ENCODE measurements at places on chromosomes 4 and X.

DNA sequence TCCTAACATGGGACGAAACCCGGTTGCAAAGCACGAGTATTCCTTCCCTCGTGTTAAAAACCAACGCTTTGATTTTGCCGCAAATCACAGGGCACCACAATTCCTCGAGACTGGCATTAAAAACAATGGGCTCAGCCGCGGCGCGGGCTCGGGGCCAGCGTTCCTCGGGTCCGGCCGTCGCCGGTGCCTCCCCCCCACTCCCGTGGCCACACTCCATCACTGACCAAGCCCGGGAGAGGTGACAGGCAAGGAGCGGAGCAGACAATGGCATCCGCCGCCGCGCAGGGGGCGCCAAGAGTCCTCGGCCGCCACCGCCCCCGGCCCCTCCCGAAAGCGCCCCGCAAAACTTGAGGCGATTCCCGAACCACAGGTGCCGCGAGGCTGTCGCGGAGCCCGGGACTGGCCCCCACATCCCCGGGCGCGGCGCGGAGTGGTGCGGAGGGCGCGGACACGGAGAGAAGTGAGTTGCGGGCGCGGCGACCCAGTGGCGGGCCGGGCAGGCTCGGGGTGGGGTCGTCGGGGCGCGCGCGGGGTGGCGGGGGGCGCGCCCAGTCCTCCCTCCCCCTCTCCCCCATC is 445 bp downstream of the AP1S2 start:
- DNase-seq: no peak

- DNase-seq: no peak
These were observed 77.8 kb upstream of the NFKB1 start for GRCh38 chr4:102423375-102423774.

DNA sequence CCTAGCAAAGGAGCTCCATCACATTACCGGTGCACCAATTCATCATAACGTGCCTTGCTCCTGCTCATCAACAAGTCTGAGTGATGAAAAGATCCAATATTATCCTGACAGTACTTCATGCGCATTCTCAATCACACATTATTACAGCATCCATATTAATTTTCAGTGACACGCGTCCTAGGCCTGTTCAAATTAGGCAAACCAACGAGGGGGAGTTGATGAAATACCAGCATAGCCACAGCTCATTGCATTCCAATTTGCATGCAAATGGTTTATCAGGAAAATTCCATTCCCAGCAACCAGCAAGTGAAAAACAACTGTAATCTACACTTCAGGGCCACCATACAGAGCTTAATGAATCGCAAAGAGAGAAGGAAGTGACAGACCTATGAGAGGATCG is 236.9 kb downstream of the DCLK2 start:
- DNase-seq: no peak

DNA sequence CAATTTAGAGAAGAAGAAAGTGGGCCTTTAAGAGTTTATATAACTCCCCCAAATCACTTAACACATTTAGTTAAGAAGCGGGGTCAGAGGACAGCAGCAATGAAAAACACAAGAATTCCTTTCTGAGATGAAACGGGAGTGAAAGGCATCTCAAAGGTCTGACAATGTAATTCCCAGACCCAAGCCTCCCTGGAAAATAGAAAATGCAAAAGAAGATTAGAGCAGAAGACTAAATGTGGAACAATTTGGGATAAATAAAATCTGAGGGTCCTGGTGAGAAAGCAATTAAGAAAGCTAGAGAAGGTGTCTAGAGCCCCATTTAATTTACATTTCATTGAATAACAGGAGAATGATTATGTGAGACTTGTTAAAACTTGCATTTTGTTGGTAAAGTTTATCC is 19.1 kb upstream of the ART3 start:
- DNase-seq: no peak

- no peak for DNase-seq
These were observed 95.9 kb upstream of the DUSP21 start for GRCh38 chrX:44747969-44748368.

DNA sequence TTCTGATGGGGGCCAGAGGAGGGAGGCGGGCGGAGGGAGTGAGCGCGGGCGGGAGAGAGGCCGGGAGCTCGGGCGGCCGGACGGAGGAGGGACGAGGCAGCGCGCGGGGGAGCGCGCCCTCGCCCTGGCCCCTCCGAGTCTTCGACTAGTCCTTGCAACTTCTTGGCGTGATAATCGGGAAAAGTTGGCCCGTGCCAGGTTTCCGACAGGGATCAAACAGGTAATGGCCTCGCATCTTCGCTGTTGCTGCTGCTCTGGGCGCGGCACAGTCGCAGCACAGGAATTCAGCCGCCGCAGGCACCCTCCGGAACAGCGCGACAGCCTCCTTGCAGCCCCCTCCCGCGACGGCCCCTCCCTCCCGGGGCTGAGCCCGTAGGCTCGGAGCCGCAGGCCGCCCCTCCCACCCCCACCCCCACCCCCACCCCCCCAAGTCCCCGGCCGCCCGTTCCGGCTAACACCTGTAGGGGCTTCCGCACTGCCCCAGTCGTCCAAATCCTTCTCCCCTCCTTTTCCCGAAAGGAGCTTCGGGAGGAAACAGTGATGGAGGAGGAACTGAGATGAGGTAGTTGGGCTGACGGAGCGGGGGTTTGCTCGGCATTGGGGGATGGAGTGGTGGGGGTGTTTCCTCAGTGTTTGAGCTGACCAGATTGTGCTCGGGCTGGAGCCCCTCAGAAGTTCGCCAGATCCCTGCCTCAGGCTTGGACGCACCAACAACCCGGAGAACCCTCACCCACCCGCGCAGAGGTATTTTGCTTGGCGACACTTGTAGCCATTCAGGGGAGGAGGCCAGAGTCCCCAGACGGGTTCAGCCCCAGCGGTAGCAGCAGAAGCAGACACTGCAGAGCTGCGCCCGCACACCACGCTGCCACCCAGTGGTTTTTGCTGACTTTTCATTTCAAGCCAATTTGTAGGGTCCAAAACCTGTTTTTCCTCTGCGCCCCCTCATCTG is at the start of gene FGF13:
FGF13 (minus strand) TSS at position 319 of the 949 bp plus-strand sequence. CDS start 714 bp downstream, outside the sequence.
- DNase-seq: no peak

DNA sequence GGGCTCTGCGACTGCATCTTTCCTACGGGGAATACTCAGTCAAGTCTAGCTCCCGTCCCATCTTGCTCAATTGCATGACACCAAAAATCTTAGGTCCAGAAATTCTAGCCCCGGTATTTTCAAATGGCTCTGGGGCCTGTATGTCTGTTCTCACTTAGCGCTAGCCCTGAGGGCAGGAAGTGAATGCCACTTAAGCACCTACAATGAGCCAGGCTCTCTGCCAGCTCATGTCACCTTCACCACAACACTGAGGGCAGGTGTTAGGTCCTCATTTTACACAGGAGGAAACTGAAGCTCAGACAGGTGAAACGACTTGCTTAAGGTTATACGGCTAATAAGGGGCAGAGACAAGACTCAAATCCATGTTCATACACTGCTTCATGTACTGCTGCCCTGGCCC is 282.8 kb downstream of the PPP1R2C start:
- no peak for DNase-seq

GRCh38 chr4:76762137-76763130 is 135.5 kb downstream of the SOWAHB start:
- DNase-seq: no peak

DNA sequence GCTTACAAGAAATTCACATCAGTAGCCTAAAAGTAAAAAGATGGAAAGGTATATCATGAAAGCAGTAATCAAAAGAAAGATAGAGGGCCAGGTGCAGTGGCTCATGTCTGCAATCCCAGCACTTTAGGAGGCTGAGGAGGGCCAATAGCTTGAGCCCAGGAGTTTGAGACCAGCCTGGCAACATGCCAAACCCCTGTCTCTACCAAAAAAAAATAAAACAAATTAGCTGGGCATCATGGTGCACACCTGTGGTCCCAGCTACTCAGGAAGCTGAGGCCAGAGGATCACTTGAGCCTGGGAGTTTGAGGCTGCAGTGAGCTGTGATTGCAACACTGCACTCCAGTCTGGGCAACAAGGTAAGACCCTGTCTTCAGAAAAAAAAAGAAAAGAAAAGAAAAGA is 55.5 kb downstream of the GSPT2 start:
- DNase-seq: no peak

DNA sequence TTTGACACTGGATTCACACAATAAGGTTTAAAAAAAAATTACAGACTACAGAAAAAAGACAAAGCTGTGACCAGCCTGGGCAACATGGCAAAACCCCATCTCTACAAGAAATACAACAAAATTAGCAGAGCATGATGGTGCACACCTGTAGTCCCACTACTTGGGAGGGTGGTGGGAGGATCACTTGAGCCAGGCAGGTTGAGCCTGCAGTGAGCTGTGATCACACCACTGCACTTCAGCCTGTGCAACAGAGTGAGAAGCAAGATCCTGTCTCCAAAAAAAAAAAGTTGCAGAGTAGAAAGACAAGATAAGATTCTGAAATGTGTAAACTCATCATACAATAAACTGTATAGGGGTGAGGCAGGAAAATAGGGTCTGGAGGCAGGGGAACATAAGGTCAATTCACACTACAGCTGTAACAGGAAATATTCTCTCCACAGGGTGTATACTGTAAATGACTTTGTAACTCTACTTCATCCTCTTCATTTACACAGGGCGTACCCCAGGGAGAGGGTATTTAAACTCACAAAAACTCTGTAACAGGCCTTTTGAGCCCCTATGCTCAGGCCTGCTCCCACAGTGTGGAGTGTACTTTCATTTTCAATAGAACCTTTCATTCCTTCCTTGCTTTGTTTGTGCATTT is 112.6 kb upstream of the MAPK10 start:
- no peak for DNase-seq

DNA sequence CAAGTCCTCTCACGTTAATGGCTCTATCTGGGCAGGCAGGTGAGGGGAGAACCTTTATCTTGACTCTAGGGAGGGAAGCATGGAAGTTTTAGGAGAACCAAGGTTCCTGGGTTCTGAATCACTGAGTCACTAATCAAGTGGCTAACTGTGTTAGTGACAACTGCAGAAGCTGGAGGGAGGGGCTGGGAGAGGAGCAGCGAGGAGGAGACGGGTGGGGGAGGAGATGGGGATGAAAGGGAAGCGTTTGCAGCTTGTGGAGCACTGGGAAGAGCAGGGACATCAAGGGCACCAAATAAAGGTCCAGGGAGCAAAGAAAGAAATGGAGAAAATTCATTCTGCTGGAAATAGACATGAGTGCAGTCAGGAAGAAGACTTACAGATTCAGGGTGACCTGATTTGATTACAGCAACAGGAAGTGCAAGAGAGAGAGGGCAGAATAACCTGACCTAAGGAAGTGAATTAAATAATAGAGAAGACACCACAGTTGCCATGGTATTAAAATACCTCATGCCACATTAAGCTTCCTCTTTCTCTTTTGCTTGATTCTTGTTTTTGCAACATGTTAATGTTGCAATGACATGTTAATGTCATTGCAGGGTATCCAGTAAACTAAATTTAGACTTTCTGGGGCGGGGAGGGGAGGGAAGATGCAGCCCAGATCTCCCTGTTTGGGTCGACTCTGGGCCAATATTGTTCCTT is 4.5 kb upstream of the SETD7 start:
- no peak for DNase-seq

DNA sequence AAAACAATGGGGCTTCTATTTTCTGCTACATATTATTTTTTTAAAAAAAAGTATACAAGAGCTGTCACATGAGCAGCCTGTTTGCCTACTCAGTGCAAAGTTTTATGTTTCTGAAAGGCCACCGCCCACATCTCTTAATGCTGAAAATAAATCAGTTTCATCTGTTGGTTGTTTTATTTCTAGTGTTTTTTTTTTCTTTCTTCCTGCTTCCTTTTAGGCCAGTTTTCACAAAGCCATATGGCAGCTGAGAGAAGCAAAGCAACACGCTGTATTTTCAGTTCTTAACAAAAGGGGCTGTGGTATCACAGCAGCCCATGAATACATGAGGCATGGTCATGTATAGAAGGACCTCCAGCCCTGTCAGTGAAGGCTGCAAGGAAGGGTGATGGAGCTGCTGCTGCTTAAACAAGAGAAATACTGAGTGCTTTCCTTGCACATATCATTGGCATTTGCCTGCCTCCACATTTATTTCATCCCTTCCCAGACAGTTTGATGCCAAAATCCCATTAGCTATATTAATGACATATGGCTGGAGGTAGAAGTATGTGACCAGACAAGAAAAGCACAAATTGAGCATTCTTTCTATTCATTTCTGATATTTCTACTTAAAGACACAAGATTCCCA is 172.5 kb downstream of the PCDH18 start:
- no peak for DNase-seq

DNA sequence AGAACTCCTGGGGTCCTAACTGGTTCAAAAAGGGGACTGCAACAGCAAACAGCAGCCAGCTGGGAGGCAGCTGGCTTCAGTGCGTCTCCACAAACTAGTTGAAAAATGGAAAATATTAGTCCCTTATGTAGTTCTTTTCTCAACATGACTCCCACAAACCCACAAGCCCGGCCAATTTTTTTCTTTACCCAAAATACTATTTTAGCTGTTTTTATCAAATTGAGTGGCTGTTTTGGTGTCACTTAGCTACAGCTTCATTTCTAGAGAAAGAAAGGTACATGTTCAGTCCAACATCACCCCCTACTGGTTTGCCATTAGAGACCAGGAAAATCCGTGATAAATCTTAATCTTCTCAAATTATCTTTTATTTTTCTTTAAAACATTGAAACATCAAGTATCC is 97.2 kb downstream of the GUCY2F start:
- DNase-seq: no peak

GRCh38 chr4:1310796-1311631 is 21.3 kb downstream of the MAEA start:
- DNase-seq: no peak

GRCh38 chrX:17072721-17073230 is 126.3 kb downstream of the REPS2 start:
- no peak for DNase-seq

DNA sequence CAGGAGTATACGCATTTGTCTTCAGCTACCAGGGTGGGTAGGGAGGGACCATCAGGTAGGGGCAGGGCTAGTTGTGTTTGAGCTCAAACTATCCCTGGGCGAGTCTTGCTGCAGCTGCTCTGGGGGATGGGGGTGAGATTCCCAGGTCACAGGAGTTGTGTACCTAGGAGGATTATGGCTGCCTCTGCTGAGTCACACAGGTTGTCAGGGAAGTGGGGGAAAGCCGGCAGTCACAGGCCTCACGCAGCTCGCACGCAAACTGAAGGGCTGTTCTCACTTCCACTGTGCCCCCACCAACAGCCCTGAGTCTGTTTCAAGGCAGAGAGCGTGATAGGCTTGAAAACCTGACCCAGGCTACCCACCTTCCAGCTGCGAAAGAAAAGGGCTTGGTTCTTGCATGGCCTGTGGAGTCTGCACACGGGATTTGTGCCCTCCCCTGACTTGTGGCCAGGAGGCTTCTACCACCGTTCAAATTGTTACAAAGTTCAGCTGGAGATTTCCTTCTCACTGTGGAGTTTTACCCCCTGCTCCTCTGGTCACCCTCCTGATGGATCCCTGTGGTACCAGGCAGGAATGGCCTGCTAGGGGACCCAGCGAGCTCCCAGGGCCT is 63.8 kb downstream of the ARFIP1 start:
- no peak for DNase-seq

DNA sequence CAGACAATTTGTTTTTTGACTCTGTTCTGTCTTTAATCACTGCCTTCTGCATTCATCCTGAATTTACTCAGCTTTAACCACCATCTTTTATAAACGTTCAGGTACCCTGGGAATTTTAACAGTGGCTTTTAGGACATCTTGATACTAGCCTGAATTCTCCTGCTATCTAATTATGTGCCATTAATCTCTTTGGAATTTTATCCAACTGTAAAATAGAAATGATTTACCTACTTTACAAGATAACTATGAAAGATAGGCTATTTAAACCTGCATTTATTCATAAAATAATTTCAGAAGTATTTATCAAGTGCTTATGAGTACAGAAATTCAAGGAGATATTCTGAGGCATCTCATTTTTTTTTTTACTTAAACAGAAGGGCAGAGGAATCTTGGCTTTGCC is 146.5 kb upstream of the PLAC1 start:
- no peak for DNase-seq

Measured in epithelial cell of prostate (primary cell).